ENCODE measurements at places on chromosomes 4 and X.

GRCh38 chr4:182897601-182898478, 19.3 kb downstream of the DCTD start:
- DNase-seq, result no peak

DNA sequence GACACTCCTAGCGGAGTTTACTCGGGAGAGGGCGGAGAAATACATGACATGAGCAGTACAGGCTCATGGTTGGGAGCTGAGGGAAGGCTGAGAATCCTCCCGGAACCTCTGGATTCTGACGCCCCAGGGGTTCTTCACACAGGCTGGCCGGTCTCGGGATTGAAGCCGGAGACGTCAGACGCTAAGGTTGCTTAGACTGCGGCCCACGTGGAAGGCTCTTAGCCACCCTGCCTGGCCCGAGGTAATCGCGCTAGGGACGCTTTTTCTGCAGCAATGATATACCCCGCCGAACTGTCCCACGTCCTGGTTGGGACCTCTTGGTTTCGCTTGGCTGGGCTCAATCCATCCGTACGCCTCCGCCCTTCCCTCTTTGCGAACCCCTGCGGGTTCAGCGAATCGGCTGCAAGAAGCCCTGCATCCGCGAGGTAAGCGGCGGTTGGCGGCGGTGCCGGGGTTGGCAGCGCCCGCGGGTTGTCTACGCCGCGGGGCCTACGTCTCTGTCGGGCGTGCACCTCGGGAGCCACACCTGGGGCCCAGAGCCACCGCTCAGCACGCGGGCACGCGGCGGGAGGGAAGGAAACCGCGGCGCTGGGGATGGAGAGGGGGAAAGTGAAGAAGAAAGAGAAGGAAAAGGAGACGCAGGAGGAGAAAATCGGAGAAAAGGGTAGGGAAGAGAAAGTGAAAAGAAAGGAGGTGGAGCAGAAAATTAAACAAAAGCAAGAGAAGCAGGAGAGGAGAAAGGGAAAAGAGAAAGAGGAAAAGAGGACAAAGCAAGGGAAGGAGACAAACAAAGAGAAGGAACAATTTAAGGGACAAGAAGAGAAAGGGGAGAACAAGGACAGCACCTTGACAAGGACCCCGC, at the start of gene ARL9:
ARL9 (plus strand) TSS at position 523 of the 862 bp plus-strand sequence; CDS start at position 595, 72 bp downstream.
- DNase-seq, result peak; percentile 15

DNA sequence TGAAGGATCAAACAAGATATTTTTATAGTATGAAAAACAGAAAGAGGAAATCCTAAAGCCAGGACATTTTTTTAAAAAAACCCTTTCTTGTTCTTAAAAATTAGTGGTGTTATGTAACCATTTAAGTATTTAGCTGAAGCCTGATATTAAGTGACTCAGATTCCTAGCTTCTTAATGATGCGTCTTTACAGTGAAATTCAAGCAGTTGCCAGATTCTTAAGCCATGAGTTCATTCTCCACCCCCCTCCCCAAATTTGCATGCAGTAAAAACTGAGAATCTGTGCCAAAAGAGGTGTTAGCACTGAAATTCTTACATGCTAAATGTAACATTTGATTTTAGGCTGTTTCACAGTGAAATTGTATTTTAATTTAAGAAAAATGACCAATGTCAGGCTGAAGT, 180.8 kb downstream of the RAPGEF2 start:
- no peak for DNase-seq

DNA sequence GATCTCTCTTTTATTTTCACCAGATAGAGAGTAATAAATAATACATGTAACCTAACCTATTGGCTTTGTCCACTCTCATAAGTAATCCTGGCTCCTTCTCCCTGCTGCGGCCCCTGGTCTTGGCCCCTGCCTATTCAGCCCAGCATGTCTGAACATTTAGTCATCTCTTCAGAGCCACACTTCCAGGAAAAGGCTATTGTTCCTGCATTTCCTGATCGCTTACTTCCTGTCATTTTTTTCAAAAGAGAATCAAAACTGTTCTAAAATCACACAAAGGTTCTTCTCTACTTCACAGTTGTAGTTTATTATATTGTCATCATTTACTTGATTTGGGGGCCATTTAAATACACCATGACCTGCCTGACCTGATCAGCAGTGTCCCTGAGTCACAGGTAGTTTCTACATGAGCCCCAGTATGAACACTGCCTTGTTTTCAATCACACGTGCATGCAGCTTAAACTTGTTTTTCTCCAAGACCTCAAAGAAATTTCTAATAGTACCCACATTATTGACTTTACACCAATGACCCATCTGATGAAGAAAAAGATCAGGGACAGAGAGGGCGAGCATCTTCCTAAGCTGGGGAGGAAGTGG, 47.4 kb upstream of the KDR start:
- no peak for DNase-seq

DNA sequence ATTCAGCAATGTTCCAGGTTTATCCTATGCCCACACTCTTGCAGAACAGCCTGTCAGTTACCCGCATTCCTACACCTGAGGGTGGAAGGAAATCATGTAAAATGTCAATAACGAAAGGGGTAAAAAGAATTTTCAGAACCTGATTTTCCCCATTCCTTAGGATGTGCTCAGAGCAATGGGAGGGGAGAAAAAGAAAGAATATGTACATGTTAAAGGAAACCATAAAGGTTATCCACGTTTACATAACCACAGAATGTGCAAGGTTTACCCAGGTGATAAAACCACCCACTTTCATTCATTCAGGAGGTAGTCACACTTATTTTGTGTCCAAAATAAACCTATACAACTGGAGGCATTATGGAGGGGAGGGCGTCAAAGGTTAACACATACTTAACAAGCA, 335.5 kb downstream of the ZNF674 start:
- DNase-seq, result no peak

DNA sequence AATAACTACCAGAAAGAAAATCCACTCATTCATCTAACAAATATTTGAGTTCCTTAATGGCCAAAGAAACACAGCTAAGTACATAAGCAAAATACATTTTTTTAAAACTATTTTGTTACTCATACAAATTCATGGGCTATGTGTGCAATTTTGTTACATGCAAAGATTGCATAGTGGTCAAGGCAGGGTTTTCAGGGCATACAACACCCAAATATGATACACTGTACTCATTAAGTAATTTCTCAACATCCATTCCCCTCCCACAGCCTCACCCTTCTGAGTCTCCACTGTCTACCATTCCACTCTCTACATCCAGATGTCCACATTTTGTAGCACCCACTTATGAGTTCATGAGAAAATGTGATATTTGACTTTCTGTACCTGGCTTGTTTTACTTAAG, 58.2 kb downstream of the BRWD3 start:
- no peak for DNase-seq

DNA sequence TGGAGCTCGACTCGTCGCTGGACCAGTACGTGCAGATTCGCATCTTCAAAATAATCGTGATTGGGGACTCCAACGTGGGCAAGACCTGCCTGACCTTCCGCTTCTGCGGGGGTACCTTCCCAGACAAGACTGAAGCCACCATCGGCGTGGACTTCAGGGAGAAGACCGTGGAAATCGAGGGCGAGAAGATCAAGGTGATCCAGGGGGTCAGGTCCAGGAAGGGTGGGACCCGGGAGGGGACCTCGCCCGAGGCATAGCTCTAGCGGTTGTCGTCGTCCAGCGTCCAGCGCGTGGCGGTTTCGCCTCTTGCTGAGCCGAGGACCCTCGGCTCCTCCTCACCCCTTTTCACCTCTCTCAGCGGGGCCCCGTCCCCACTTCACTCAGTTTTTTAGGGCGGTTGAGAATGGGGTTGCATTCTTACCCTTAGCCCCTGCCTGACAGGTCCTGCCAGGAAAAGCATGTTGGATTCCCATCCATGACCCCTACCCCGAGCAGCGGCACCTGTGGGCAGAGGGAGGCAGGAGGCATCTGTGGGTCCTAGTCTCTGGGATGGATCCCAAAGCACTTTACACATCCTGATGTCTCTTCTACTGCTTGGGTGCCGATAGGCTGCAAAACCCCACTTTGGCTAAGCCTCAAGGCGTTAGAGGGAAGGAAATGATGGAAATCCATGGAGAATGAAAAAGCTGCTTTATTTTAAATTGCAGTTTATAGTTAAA, 524 bp downstream of the RAB33A start:
- peak; percentile 48 for DNase-seq

DNA sequence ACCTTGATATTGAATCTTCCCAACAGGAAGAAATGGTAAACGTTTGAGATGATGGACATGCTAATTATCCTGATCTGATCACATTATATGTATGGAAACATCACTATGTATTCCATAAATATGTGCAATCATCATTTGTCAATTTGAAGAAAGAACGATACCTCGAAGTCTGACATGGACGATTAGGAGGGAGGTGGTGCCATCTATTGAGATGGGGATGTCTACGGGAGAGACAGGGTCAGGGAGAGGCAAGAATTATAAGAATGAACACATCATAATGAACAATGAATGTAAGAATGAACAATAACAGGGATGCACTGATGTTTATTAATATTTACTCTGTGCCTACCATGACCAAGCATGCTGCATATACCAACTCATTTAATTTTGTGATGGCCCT, 93.7 kb upstream of the SOD3 start:
- DNase-seq, result no peak

- no peak for DNase-seq
These were observed 1443.5 kb upstream of the IGFBP7 start for GRCh38 chr4:58553679-58554078.

- no peak for DNase-seq
These were observed 562.8 kb upstream of the IGFBP7 start for GRCh38 chr4:57672846-57673433.

DNA sequence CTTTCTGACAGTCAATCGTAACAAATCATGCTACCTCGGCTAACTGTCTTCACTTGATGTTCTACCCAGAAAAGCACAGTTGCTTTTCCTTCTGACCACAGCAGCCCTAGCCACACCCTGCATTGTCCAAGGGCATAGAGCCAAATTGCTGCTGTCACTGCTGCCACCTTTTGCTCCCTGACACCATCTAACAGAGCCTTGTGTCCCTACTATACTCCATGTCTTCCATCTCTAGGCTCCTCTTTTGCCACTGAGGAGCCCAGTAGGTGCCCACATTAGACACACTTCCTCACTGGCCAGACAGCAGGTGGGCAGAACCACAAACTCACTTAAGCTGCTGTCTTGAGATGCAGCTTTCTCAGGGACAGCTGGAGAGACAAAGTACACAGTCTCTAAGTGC, 91.4 kb downstream of the ANXA3 start:
- no peak for DNase-seq

- peak; percentile 93 for DNase-seq
These were observed at the start of gene ANXA5 for GRCh38 chr4:121696581-121697461. ANXA5 (minus strand) TSS chr4:121696980; CDS start chr4:121696589, 391 bp downstream.

- DNase-seq, result no peak
These were observed 691.4 kb downstream of the PCDH7 start for GRCh38 chr4:31411565-31411964.

- no peak for DNase-seq
These were observed 23.3 kb downstream of the TRIM2 start for GRCh38 chr4:153227469-153228075.

All from SK-N-SH (cell line).